ENCODE measurements at places on chromosomes 7 and 10.

DNA sequence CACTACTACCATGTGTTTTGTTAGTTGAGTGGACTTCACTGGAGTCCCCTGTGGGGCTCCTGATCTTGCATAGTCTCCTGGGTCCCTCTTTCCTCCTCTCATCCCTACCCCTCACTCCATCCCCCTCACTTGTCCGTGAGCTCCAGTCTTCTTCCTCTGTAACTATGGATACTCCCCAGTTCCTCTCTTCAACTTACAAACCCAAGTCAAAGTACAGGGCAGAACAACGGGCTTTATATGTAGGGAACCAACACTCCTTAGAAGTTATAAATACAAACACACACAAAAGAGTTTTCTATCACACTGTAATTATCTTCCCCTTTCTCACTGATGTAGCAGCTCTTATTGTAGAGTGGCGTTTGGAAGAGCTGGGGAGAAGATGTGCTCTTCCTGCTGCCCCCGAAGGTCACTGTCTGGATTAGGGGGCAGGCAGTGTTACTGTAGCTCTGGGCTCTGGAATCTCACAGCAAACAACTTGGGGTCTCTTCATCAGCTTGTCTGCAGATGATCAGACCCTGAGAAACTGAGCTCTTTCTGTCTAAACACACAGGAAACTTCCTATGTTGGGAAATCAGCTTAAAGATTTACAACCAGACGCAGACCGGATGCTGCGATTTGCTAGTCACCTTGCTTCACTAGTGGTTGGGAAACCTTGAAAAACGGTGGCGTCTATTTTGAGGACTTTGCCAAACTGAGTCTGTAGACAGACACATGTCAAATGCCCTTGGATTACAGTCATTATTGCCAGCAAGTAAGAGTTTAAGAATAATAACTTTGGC, 13.6 kb downstream of the SNX10 start:
- no peak for DNase-seq

DNA sequence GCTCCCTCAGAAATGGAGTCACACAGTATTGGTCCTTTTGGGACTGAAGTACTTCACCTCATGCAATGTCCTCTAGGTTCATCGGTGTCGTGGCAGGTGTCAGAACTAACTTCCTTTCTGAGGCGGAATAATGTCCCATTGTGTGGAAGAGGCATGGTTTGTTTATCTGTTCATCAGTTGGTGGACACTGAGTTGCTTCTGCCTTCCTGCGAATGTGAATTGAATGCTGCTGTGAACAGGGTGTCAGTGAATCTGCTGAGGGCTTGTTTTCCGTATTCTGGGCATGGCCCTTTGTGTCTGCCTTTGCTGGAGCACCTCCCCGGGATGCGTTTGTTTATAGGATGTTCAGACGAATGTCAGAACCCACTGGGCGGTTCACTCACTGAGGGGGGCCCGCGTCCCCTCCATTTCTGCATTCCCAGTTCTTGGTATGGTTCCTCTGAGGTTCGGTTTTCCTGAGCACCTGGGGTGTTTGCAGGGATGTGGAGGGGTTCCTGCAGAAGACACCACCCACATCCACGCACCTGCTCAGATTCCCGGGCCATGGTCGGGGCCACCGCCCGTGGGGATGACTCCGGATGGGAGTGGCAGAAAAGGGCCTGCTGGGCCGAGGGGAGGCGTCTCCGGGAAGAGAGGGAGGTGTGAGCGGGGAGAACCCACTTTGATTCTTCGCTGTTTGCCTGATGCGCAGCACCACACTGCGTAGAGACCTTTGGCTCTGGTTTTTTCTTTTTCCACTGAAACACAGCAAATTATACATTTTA, 33.1 kb downstream of the CHST12 start:
- DNase-seq = no peak

GRCh38 chr7:76317782-76318487, 15.5 kb downstream of the HSPB1 start:
- DNase-seq = peak; percentile 87

- no peak for DNase-seq
These were observed 11.5 kb downstream of the ABCB4 start for GRCh38 chr7:87463982-87464381.

- no peak for DNase-seq
These were observed 3.3 kb downstream of the TSGA13 start for GRCh38 chr7:130683026-130683425.
